ENCODE measurements at places on chromosomes 11 and 22.
A peak's percentile ranks its signal among the peaks of the same experiment; 100 is the strongest.

- no peak for DNase-seq
Observed at GRCh38 chr11:7538031-7538430, 24.2 kb downstream of the PPFIBP2 start.

- DNase-seq = no peak
Observed at GRCh38 chr11:129951201-129951865, 51.3 kb downstream of the PRDM10 start.

- DNase-seq = peak; percentile 28
Observed at GRCh38 chr22:37425800-37426705, 1.2 kb downstream of the ELFN2 start.

DNA sequence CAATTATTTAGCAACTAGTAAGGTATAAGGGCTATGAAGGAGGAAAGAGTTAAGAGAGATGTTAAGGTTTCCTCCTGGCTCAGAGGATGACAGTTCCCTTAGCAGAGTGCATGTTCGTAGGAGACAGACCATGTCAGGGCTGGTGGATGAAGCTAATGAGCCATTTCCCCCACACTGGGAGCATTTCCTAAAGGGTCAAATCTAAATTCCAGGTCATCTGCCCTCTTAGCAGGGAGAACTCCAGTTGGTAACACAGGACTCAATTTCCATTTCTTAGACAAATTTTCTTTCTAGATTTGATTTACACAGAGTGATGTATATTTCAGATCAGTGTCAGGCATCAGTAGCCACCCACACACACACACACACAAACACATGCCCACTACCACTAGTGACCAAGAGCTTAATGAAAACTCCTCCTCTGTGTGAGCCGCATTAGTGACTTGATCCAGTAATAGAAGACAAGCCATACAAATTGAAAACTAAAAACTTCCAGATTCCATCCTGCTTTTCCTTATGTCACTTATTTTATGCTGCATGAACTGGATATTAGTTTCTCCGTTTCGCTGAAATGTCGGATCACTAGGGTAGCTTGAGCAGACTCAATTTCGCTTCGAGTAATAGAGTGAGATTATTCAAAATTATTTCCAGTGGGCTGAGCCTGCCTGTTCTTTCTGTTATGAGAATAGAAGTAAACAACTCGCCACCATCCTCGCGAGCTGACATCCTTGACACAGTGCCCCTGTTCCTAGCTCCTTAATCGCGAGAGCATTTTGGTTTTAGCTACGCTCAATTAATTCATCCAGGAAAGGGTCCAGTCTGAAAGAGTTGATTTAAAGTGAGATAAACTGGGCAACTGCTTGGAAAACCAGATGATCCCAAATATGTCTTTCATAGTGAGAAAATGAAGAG is 582.6 kb downstream of the SOX6 start:
- DNase-seq = no peak

DNA sequence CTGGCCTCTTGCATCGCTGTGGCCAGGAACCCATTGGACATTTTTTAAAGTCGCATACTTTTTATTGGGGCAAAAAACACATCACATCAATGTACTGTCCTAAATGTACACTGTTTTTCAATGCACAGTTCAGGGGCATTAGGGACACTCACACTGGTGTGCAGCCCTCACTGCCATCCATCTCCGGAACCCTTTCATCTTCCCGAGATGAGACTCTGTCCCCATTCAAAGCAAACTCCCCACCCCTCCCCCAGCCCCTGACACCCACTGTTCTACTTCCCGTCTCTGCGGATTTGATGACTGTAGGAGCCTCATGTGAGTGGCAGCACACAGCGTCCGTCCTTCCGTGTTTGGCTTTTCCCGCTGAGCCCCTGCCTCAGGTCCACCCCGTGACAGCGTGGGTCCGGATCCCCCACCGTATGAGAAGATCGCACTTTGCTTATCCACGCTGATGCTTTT is 41.8 kb upstream of the TH start:
- no peak for DNase-seq

DNA sequence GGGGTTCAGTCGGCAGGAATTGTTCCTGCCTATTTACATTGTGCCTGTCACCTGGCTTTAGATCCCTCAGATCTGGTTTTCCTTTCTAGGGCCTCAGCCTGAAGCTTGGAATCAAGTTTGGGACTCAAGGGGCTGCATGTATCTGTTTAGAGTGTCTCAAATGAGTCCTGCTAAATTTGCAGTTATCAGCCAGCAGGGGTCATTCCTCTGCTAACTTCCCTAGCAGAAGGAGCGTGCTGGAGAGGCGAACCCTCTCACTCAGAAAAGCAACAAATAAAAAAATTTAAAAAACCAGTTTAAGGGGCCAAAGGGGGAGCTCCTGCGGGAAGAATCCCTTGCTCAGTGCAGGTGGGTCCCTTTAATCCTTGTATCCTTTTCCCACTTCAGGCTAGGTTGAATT is 1220.2 kb downstream of the JRKL start:
- no peak for DNase-seq

DNA sequence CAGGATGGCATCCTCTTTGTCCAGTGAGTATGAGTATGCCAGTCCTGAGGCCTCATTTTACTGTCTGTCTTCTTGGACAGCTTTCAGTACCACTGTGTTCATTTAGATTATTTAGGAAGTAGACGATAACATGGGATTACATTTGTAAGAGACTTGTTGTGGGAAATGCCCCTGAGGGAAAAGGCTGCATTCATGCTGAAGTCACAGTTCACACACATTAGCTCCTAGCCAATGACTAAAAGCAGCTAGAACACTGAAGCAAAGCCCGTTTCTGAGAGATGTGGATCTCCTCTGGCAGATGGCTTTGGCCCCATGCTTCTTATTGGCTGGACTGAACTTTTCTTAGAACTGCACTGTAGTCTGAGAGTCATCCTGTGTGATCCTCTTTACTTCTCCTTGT is 242.4 kb downstream of the FAM76B start:
- no peak for DNase-seq

DNA sequence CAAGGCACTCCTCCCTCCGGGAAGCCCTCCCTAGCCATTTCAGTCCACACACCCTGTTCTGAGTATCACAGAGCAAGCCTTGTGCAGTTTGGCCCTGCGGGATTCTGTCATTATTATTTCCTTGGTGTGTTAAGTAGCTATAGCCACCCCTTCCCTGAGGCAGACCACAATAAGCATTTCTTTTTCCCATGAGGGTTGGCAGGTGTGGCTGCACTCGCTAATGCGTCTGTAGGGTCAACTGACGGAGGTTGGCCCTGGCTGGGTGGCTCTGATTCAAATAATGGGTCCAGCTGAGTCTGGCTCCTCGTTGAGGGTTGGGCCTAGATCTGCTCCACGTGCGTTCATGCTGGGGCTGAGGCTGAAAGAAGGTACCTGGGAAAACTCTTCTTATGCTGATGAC is 5.1 kb downstream of the F2 start:
- DNase-seq = no peak

DNA sequence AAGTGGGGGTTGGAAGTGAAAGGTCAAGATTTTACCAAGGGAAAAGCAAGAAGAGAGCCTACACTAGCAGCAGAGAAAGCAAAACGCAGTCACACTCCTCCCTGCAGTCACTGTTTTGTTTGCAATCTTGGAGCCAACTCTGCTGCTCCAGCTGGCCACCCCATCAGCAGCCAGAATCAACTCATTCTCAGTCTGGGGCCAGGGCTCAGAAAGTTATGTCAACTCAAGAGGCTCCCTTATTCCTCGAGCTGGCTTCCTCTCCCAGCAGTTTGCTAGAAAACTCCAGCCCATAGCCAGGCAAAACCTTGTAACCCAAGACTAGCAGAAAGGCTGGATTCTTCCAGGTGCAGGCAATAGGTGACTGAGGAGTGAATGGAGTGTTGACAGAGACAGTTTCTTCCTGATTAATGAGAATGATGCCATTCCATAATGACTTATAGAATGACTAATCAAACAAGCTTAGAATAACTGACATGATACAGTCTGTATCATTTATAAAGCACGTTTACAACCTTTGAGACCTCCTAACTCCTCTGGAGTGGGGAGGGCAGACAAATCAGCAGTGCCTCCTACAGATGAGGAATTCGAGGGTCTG is 53.4 kb downstream of the P4HA3 start:
- DNase-seq = peak; percentile 34

- no peak for DNase-seq
Observed at GRCh38 chr11:117983163-117983475, 3.1 kb upstream of the IL10RA start.

GRCh38 chr11:121420398-121420797 is 31.7 kb upstream of the SORL1 start:
- no peak for DNase-seq

GRCh38 chr11:71447791-71448256 is 369 bp downstream of the DHCR7 start:
- DNase-seq = peak; percentile 13

GRCh38 chr11:45647329-45647728 is 18.1 kb downstream of the CHST1 start:
- no peak for DNase-seq

DNA sequence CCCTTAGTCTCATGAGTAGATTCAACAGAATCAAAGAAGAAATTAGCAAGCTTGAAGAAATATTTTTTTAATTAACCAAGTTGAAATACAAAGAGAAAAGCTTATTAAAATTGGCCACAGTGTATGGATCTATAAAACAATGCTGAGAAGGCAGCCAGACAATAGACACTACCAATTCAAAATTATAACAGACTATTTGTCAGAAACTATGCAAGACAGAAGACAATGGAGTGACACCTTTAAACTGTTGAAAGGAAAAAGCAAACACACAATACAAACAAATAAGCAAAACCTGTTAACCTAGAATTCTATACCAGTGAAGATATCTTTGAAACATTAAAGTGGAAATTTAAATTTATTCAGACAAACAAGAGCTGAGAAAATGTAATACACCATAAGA is 225.4 kb downstream of the CASP12 start:
- DNase-seq = no peak

DNA sequence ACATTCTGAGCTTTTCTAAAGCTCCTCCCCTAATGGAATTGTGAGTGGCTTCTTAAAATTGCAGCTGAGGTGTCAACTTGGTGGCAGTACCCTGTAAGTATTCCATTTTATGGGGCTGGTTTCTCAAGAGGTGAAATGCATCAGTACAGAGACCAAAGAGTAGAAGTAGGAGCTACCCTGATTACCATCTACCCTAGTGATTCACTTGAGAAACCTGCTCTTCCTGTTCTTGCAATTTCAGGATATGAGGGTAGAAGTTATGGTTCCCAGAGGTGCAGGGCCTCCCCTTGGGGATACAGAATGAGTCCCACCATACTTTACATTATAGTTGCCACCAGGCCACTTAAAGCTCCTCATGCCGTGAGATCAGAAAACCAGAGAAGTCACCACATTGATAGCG is 944.6 kb downstream of the OPCML start:
- no peak for DNase-seq

- peak; percentile 56 for DNase-seq
Observed at GRCh38 chr11:33970984-33971466, 79.1 kb upstream of the LMO2 start.

Measured in LHCN-M2 (cell line).